Stimulated activated CD4-positive, alpha-beta T cell treated with anti-CD3 and anti-CD28 coated beads, Interleukin-2, amount 100 ng/mL, for 24 hours (primary cell): ENCODE measurements at places on chromosomes 7 and 10.

DNA sequence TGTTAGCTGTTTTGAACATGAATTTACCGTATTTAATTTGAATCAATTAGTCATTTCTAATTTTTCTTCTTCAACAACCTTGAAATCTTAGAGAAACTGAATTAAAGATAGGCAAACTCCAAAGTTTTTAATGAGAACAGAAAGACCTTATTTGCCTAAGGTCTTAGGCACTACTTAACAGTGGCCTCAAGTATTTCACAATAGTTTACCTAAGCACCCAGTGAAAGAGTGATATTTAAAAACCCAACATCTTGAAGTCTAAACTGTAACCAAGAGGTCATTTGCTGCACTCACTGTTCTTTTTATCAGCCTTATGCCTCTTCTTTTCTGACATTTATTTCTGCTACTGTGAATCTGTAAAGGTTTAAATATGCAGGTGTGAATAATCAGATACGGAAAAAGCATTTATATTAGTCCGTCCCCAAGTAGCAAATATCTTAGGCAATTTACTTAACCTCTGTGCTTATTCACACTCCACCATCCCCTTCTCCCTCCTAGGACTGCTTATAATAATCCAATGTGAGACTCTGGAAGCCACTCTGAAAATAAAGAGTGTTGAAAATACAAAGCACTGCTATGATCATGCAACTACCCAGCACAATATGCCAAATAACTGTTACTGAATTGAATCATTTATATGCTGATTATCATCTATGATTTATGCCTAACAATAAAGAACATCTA is 105.7 kb downstream of the ELAPOR2 start:
- DNase-seq, result no peak

GRCh38 chr10:2118201-2118600 is 380.9 kb upstream of the ADARB2 start:
- DNase-seq, result no peak

DNA sequence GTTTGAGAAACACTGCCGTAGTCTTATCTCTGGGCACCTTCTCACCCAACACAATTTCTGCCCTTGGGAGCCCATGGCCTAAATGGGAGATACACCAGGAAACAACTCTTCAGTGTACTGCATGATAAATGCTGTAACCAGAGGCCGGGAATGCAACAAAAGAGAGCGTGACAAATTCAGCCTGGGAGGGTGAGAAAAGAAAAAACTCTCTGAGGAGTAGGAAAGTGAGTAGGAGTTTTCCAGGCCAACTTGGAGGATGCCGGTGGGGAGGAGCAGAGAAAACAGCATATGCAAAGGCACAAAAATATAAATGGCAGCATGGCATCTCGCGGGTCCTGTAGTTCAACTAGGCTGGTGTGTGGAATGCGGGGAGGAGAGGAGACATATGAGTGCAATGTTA is 624.5 kb downstream of the PARD3 start:
- DNase-seq, result no peak

DNA sequence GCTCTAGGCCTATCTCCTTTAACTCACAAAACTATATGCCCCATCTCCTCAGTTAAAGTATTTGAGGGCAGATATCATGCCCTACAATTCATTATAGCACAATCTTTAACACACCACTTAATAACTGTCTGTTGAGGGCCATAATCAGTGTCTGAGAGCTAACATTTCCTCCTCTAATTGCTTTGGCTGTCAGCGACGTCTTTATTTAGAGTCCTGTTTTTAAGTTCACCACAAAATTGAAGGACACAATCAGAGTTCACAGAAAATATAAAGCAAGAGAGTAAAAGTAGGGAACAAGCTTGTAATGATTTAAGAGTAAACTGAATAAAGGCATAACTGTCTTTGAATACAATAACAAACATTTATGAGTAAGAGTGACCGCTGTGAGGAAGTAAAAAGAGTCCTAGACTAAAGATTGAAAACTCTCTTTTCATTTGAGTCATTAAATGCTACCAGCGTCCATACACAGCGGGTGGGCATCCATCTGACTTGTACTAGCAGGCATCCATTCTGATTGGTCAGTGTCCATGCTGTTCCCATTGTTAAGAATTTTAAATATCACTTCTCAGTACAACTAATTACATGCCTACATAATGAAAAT is 38.4 kb upstream of the ABCB4 start:
- DNase-seq, result no peak

- DNase-seq, result no peak
Observed at GRCh38 chr7:71465741-71466189, 333.8 kb downstream of the GALNT17 start.

GRCh38 chr10:88990384-88991160 is at the start of gene FAS:
FAS (plus strand) TSS chr10:88990798; CDS start chr10:88990877, 79 bp downstream.
- peak; percentile 79 for DNase-seq

DNA sequence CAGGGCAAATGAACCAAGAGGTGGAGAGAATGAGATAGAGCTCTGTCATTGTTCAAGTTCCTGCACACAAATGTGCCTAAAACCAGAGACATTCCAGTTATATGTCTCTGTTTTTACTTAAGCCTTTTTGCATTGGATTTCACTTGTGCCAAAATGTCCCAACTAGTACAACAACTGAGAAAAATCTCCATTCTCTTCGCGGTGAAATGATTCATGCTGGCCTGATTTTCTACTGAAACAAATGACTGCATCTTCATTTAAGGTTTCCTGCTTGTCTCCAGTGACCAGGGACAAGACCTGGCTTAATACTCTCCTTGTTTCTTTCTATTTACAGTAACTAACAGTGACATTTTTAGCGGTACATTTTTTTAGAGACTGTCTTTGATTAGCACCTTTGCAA is 714.9 kb downstream of the KCNMA1 start:
- no peak for DNase-seq

- DNase-seq, result no peak
Observed at GRCh38 chr7:152872061-152872744, 112.7 kb downstream of the ACTR3B start.

DNA sequence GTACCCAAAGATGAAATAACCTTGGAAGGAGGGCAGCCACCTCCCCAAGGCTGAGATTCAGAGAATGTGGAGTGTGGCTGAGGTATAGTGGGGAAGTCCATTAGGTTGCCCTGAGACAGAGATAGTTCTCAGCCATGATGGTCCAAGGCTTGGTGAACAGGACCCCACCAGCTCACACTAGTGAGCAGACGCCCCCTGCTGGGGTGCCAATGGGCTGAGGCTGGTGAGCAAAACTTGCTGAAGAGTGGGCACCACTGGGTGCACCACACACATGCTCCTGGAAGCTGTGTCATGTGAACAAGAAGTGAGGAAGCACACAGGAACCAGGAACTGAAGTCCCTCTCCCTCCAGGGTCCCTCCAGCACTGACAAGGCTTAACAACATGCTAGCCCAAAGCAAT is 8.9 kb downstream of the FBXL13 start:
- peak; percentile 41 for DNase-seq

GRCh38 chr7:45679516-45679915 is 105.3 kb downstream of the ADCY1 start:
- DNase-seq, result peak; percentile 1

DNA sequence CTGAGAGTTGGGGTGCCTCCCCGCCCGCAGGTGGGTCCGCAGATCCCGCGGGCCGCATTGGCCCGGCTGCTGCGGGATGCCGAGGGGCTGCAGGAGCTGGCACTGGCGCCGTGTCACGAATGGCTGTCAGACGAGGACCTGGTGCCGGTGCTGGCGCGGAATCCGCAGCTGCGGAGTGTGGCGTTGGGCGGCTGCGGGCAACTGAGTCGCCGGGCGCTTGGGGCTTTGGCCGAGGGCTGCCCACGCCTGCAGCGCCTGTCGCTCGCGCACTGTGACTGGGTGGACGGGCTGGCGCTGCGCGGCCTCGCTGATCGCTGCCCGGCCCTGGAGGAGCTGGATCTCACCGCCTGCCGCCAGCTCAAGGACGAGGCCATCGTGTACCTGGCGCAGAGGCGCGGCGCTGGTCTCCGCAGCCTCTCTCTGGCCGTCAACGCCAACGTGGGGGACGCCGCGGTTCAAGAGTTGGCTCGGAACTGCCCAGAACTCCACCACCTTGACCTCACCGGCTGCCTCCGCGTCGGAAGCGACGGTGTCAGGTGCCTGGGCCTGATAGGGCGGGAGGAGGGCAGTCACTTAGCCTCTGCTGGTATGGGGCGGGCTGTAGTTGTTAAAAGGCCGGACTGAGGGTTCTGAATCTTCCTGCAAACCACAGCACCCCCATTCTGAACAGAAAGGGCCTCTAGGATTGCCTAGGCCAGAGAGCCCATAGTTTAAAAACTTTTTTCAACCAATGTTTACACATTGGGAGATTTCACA is 1.3 kb downstream of the FBXL15 start:
- DNase-seq, result no peak

DNA sequence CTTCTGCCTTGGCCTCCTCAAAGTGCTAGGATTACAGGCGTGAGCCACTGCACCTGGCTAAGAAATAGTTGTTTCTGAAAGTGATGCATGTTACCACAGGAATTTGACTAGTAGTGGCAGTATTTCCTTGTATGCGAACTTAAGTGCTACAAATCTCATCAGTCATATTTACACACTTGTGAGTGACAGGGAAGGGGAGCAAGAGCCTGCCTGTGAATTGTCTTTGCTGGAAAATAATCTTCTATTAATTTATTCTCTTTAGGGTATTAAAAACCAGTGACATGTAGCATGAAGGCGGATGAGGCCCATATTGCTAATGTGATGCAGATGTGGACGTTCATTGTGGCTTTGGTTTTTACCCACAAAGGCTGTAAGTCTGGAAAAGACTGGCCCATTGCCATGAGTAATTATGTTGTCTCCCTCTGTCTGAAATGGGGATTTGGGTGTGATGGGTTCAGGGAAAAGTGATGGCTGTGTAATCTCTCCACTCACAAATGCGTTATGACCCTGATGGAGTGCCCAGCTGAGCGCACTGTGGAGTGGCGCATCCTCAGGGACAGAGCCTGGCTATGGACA is 97.6 kb downstream of the CCNY start:
- DNase-seq, result no peak

DNA sequence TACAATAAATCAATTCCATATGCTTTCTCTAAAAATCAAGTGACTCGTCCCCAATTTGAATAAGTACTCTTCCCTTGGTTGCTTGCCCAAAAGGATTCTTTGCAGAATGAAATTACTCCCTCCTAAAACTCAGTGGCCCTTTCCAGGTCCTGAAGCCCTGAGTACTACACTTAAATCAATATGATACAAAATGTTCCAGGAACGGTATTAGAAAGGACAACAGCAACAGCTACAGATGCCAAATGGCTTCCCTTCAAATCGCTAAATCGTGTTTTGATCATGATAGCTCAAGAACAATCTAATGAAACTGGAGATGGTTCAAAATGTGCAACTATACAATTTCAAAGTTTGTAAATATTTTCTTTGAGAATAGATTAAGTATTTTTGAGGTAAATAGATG is 59.4 kb downstream of the TPK1 start:
- DNase-seq, result no peak

DNA sequence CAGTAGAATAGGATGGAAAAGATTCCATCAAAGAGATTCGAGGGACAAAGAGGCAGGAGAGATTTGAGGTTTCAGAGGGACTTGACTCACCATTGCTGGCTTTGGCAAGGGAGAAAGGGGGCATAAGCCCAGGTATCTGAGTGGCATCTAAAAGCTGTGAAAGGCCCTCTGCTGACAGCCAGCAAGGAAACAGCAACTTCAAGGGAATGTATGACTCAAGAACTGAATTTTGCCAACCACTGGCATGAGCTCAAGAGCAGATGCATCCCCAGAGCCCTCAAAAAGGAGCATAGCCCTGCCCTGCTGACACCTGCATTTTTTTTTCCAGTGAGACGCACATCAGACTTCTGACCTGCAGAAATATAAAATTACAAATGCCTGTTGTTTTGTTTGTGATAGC is 19.6 kb upstream of the ADAM12 start:
- no peak for DNase-seq

DNA sequence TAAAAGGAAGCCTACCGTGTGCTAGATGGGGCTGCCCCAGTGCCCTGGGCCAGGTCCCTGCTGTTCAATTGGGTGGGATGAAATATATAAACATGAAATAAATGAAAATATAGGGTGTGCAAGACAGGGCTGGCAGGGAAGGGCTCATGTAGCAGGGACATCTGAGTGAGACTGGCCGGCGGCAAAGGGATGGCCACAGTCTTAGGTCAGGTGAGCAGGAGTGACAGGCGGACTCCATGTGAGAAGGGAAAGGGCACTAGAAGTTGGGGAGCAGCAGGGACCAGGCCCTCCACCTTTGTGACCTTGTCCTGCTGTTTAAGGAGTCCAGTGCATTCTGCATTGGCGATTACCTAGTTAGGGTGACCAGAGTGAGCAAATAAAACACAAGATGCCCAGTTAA is 207.6 kb upstream of the ZNF32 start:
- DNase-seq, result no peak

DNA sequence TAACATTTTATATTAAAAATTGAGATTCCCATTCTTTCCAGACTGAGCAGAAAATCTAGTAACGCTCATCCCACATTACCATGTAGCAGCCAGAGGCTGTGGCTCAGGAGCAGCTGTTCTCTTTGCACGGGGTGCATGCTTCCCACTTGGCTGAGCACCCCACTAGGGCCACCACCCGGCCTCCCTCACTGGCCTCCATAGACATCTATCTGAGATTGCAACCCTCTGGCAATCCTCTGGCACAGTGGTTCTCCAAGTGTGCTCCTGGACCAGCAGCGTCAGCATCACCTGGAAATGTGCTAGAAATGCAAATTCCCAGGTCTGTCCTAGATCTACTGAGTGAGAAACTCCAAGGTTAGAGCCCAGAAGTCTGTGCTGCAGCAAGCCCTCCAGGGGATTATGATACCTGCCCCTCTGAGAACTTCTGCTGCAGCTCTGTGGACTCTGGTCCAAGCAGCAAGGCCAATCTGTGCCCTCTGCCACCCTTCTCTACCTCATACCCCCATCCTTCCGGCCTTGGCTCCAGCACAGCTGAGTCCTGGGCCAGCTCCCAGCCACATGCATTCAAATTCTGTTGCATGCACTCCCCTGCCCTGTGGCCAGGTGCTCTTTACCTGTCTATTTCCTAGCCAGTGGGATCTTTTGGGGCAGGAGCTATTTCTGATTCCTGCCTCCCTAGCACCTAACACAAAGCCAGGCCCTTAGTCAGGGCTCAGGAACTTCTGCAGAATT is 301.5 kb downstream of the GRID1 start:
- DNase-seq, result no peak

- no peak for DNase-seq
Observed at GRCh38 chr10:78248651-78249464, 215.2 kb downstream of the RPS24 start.

DNA sequence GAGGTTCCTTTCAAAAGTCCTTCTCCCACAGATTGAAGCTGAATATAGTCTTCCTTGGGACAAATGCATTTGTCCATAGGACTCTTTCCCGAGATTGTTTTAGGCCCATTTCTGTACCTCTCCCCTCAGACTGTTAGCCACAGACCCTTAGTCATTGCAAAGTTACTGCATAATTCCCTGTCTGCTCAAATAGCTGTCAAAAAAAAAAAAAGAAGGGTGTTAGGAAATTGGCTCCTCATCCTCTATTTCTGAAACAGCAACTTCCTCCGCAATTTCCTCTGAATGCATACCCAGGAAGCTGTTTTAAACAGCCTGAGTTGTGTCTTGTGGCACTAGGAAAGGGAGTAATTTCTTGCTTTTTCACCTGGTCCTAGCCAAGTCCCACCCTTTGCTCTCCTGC is 5.4 kb downstream of the LRRC4 start:
- no peak for DNase-seq
